Tibial artery (tissue), 4 donors: ENCODE measurements at places on chromosomes 4 and X.
A peak's percentile ranks its signal among the peaks of the same experiment; 100 is the strongest.

- DNase-seq = no peak
Observed at GRCh38 chrX:17608888-17609287, 128.4 kb upstream of the SCML1 start.

- no peak for DNase-seq
Observed at GRCh38 chrX:29545878-29546277, 669.5 kb upstream of the MAGEB2 start.

- no peak for DNase-seq
Observed at GRCh38 chrX:35380808-35381700, 417.1 kb upstream of the MAGEB16 start.

DNA sequence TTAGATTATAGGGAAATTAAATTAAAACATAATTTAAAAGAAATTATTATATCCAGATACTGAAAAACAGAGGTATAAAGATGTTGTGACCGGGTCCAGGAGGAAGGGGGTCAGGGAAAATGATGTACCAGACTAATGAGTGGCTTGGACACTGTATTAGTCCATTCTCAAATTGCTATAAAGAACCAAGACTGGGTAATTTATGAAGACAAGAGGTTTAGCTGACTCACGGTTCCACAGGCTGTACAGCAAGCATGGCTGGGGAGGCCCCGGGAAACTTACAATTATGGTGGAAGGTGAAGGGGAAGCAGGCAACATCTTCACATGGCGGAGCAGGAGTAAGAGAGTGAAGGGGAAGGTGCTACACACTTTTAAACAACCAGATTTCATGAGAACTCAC, 3.4 kb upstream of the FAM9B start:
- DNase-seq = no peak

DNA sequence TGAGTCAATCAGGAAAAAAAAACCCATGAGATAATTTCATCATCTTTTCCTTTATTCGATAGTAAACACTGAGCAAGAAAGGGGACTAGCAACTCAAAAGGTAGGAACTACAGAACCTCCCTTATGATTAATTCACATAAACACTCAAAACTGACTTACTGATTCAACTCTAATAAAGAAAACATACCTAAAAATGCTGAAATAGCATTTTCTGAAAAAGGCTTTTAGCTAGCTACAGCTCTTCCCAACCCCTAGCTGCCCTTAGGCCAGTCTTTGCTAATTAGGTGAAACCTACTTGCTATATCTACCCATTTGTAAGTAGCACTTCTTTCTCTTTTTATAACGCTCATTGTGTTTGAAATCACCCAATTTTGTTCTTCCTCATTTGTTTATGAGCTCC, 150.6 kb downstream of the ATRX start:
- no peak for DNase-seq

GRCh38 chr4:153116291-153116680, 88.0 kb upstream of the TRIM2 start:
- DNase-seq = no peak

- no peak for DNase-seq
Observed at GRCh38 chrX:118062048-118062789, 54.4 kb downstream of the KLHL13 start.

GRCh38 chrX:73457306-73457705, 10.5 kb downstream of the CDX4 start:
- DNase-seq = no peak

- peak; percentile 24 for DNase-seq
Observed at GRCh38 chrX:47191331-47191730, 2.3 kb upstream of the UBA1 start.

- DNase-seq = no peak
Observed at GRCh38 chrX:10195947-10196346, 39.2 kb downstream of the CLCN4 start.

DNA sequence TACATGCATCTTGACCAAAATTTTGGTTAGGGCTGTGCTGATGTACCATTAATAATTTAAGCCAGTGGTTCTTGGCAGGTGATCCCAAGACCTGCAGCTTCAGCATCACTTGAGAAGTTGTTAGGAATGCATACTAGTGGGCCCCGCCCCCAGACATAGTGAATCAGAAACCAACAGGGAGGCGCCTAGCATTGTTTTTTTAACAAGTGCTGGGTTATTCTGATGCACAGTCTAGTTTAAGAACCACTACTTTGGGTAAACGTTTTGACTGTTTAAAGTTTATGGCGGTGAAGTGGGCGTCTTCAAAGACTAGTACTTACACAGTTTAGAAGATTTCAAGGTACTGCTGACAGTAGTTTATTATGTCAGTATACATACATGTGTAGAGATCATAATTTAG, 23.6 kb downstream of the FAM199X start:
- DNase-seq = no peak

DNA sequence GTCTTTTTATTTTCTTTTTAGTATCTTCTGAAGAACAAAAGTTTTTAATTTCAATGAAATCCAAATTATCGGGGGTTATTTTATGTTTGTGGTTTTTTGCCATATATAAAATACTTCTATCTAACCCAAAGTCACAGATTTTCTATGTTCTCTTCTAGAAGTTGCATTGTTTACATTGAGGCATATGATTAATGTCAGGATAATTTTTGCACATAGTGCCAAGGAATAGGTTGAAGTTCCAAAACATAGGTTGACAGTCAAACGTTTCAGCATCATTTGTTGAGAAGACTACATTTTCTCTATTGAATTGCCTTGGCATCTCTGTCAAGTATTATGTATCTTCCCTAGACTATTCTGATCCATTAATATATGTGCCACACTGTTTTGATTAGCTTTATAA, 64.5 kb downstream of the ANKRD17 start:
- DNase-seq = no peak

DNA sequence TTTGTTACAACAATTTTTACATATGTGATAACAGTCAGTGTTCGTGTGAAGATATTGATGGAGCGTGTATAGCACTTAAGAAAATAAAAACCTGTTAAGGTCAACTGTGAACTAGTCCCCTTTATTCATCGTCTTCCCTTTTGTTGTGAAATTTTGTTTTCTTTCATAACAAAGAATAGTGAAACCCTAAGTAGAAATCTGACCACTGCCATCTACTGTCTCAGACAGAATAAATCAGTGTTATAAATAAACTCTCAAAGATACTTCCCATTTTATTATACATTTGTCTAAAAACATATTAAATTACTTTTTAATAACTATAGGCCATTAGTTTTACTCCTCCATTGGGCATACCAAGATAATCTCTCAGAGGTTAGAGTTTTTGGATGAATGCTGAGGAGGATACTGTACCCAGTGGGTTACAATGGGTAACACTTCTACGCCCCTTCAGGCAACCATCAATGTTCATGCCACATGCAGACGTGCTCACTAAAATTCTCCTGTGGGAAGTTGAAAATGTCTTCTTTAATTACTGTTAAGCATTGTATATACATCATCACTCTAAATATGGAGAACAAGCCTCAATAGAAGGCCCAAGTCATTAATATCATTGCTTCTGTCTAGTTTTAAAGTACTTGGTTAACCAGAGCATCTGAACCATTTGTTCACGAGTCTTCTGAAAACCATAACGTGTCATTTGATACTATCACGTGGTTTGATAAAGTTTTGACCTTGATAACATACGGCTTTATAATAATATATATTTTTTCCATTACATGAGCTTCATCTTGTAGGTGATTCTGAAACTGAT, 171.2 kb downstream of the TMA16 start:
- no peak for DNase-seq

DNA sequence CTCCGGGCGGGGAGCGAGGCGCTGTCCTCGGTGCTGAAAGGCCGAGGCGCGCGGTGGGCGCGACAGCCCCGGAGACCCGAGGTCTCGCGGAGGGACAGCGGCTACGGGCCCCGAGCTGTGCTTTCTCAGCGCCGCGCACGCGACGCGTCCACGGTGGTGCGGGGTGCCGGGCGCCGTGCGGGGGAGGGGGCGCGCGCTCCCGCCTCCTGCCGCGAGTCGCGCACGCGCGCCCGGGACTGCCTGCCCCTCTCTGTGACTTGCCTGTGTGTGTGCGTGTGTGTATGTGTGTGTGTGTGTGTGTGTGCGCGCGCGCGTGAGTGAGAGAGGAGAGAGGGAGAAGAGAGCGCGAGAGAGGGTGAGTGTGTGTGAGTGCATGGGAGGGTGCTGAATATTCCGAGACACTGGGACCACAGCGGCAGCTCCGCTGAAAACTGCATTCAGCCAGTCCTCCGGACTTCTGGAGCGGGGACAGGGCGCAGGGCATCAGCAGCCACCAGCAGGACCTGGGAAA, at the start of gene GRIA2:
Gene GRIA2, plus strand, starts transcription at position 358 of the 511 bp plus-strand sequence. CDS start 315 bp downstream, outside the sequence.
- no peak for DNase-seq

- no peak for DNase-seq
Observed at GRCh38 chrX:153590961-153591956, 7.7 kb downstream of the CCNQ start.

DNA sequence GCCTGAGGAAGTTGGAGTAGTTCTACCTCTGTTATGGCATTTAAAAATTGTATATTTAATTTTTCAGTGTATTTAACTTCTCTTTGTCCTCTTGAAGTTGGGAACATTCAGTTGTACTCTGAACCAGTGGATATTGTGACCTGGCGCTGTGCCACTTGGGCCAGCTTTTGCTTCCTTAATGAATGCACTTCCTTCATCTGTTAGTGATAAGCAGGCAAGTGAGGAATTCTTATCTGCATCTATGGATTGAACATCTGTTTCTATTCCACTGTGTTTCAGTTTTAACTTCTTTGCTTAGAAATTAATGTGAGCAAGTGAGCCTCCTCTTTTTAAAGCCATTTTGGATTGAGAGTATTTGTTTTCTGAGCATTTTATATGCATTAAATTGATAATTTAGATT, 128.3 kb downstream of the UCHL1 start:
- peak; percentile 78 for DNase-seq

DNA sequence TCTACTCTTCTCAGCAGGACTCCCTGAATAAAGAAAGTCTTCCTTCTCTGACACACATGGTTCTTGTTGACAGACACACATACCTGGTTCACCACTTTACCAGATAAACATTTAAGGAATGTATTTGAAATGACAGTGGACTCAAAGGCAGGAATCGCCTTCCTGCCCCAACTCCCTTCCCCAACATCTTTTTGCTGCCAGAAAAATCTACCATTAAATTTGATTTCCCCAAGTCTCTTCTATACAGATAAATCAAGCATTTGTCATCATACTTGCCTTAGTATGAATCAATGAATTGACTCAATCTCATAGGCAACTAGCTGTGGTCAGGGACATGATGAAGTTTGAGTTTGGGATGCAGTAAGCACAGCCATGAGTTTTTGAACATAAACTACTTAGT, 23.3 kb upstream of the ANXA5 start:
- no peak for DNase-seq

DNA sequence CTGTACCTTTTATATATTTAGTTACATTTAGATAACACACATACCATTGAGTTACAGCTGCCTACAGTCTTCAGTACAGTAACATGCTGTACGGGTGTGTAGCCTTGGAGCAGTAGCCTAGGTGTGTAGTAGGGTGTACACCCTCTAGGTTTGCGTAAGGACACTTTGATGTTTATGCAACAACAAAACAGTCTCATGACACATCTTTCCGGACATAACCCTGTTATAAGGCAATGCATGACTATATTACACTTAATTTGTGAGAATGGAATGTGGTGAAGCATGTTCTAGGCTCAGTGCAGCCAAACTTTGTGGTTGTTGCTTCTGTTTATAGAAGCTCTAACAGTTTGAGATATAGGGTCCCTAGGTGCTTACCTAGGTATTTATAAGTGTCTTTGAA, 65.4 kb downstream of the SPRY1 start:
- DNase-seq = no peak

- DNase-seq = no peak
Observed at GRCh38 chr4:146159384-146160058, 16.0 kb upstream of the LSM6 start.

- no peak for DNase-seq
Observed at GRCh38 chr4:101600287-101600686, 190.2 kb upstream of the BANK1 start.

GRCh38 chrX:12563121-12563520, 228.1 kb upstream of the PRPS2 start:
- no peak for DNase-seq

DNA sequence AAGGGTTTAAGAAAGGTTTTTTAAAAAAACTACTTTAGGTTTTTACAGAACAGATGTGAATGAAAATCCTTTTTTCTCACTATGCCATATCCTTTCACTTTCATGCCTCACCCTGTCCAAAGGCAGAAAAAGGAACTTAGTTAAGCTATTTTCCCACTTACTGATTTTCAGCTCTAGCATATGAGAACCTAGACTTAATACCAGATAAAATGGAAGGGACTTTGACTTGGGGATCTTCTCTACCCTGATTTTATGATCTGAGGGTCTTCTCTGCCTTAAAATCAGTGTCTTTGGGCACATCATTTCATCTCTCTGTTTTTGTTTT, 42.4 kb downstream of the FNIP2 start:
- DNase-seq = no peak

DNA sequence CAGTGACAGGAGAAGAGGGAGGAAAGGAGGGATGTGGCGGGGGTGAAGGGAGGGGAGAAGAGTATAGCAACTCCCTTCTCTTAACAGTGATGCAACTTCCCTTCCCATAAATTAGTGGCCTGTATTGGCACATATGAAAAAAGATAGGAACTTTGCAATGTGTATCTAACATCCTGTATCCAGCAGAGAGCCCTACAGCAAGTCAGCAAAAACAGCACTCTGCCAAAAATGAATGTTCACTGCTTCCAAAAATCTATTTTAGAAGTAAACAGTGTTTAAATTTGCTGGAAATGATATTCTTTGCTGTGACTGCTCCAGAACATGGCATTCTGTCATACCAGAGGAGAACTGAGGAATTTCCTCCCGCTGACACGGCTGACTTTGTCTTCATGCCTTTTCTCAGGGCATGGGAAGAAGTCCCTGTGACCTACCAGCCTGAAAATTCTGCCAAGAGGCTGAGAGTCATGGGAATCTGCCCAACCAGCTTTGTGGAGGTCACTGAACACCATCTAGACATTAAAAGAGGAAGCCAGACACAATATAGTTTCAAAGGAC, 343.4 kb upstream of the RASGEF1B start:
- no peak for DNase-seq

DNA sequence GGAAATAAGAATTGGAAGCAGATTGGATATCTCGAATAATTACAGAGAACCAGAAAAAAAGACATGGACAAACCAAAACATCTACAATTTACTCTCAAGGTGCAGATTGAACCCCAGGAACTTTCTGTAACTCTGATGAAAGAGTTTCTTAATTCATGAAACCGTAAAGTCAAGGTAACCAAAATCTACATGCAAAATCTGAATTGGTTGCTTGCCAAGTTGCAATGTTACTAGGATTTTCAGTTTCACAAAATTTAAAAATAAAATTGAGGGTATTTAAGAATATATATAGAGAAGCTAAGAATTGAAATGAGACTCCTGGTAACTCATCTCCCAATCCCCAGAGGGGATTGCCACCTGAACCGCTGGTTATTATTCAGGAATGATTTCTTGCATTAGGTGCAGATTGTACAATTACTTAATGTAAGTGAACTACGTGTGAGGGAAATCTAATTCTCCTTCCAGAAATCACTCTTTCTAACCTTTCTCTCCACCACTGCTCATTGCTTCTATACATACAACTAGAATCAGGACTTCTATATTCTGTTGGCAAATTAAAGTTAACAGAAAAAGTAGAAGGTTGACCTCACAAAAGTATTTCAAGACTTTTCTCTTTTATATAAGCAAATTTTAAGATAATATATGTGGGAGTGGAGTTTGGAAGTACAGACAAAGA, 221.5 kb upstream of the NDST4 start:
- DNase-seq = no peak

- no peak for DNase-seq
Observed at GRCh38 chr4:40940756-40941155, 191.0 kb downstream of the NSUN7 start.
